ENCODE measurements at places on chromosomes 2 and 18. TPM values are rescaled to one million over a fixed set of nuclear protein-coding genes. Genes with fewer than 3 reads are reported as not detected.

GRCh38 chr2:18957909-18958308, 368.5 kb upstream of the NT5C1B start:
- no peaks in the 10 kb centered on the region for H3K27me3 ChIP-seq
- H3K27ac ChIP-seq = no peak overlapping the region
- DNase-seq = no peak
- H3K36me3 ChIP-seq = no peaks in the 10 kb centered on the region
- H3K4me3 ChIP-seq = no peak overlapping the region

DNA sequence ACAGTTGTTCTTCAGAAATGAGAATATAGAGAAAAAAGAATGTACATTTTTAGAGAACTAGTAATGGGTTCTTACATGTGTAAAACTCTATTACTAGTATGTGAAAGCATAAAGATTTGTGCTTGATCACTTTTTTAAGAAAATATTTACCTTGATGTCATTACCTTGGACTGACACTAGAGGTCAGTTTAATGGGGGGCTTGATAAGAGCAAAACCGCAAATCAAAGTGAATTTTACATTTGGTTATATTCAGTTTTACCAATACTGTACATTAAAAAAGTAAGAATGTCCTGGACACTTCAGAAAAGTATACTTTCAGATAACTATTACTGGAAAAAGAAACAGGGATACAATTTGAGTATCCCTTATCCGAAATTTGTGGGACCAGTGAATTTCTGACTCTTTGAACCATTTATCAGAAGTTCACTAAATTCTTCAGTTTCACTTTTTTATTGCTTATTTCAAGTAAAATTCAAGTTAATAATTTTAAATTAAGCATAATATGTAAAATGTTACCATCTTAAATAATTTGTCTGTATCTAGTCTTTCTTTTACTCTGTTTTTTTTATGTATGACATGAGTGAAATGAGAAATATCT, 1149.5 kb downstream of the DSC3 start:
- no peak for DNase-seq
- no peaks in the 10 kb centered on the region for H3K36me3 ChIP-seq
- H3K4me1 ChIP-seq = no peaks in the 10 kb centered on the region
- H3K27me3 ChIP-seq = no peaks in the 10 kb centered on the region
- no peak overlapping the region for H3K27ac ChIP-seq
- no peak overlapping the region for H3K4me3 ChIP-seq

GRCh38 chr2:172162739-172163336, 60.1 kb upstream of the DLX2 start:
- H3K4me1 ChIP-seq = no peaks in the 10 kb centered on the region
- no peak overlapping the region for H3K4me3 ChIP-seq
- H3K27ac ChIP-seq = no peak overlapping the region
- H3K27me3 ChIP-seq = no peaks in the 10 kb centered on the region
- no peaks in the 10 kb centered on the region for H3K36me3 ChIP-seq
- DNase-seq = no peak

- peak overlapping the region; percentile 97 for H3K4me3 ChIP-seq
- H3K36me3 ChIP-seq = no peaks in the 10 kb centered on the region
- H3K4me1 ChIP-seq = peaks cover 18% of the 10 kb centered on the region
Measured at GRCh38 chr18:49460976-49461601, 644 bp upstream of the DYM start.

- no peaks in the 10 kb centered on the region for H3K4me1 ChIP-seq
- no peak overlapping the region for H3K4me3 ChIP-seq
Measured at GRCh38 chr2:134630504-134631159, 88.2 kb downstream of the TMEM163 start.

DNA sequence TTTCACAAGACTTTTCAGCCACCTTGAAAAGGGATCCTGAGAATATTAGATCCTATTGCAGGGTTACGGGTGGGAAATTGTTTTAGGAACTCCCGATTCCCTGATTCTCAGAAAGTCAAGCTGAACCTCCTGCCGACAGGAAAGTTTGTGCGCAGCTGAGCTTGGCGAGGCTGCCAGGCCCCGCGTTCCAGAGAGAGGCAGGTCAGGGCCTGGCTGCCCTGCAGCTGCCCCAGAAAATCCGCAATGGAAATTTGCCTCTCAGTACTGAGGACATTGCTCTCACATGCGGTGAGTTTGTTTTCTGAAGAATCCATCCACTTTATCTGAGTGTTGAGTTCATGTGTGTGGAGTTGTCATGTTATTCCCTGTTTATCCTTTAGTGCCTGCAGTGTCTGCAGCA, 144.2 kb downstream of the RTP5 start:
- no peaks in the 10 kb centered on the region for H3K4me1 ChIP-seq
- no peak for DNase-seq
- no peak overlapping the region for H3K27ac ChIP-seq
- H3K4me3 ChIP-seq = no peak overlapping the region
- no peaks in the 10 kb centered on the region for H3K36me3 ChIP-seq

GRCh38 chr2:33215299-33215698, 261.1 kb upstream of the RASGRP3 start:
- H3K4me1 ChIP-seq = peaks cover 52% of the 10 kb centered on the region
- no peak overlapping the region for H3K4me3 ChIP-seq
- H3K27ac ChIP-seq = peak overlapping the region; percentile 52
- H3K36me3 ChIP-seq = no peaks in the 10 kb centered on the region

- no peaks in the 10 kb centered on the region for H3K27me3 ChIP-seq
- no peaks in the 10 kb centered on the region for H3K4me1 ChIP-seq
- DNase-seq = no peak
- no peak overlapping the region for H3K4me3 ChIP-seq
- no peaks in the 10 kb centered on the region for H3K36me3 ChIP-seq
Measured at GRCh38 chr18:49008716-49009115, 58.0 kb upstream of the SMAD7 start.

The ACMSD gene
- not detected for polyA plus RNA-seq

The GPR155 gene
- 2.3 TPM for polyA plus RNA-seq

Data from heart right ventricle (tissue), 16 donors.